T1000 (cell line): ENCODE measurements at places on chromosomes 7 and 10.

GRCh38 chr10:124693396-124693795, 50.8 kb downstream of the FAM53B start:
- no peak for DNase-seq

DNA sequence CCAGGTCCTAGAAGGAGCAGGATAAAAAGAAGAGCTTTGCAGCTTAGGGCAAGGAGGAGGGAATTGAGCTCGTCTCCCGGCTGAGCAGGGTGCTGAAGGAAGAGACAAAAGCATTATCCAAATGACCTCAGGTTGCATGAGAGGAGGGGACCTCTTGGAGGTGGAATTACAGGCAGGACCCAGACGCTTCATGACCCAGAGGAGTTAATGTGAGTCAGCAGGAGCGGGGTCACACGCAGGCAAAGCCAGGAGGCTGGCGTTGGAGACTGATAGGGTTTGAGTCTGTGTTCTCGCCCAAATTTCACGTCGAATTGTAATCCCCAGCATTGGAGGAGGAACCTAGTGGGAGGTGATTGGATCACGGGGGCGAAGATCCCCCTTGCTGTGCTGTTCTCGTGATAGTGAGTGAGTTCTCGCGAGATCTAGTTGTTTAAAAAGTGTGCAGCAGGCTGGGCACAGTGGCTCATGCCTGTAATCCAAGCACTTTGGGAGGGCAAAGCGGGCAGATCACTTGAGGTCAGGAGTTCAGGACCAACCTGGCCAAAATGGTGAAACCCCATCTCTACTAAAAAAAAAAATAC, 63.7 kb upstream of the AUTS2 start:
- DNase-seq = no peak

GRCh38 chr10:23479798-23480473, 41.1 kb downstream of the OTUD1 start:
- DNase-seq = no peak

GRCh38 chr10:46037107-46037825, 6.8 kb upstream of the NCOA4 start:
- no peak for DNase-seq

DNA sequence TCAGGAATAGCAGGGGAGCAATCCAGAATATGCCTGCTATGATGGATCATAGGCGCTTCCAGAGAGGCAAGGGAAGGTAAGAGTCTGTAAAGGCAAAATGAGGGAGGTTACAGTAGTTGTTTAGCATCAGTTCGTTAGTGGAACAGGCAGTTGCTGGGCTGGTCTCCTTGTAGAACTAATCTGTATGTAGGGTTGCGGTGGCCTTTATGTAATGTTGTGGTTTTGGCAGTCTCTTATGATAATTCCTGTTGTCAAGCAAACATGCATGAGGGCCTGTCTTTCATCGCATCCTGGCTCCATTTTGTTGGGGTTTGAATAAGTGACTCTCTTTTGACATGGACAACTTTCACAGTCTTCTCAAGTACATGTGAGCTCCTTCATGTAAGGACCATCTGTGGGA, 427.8 kb upstream of the LRGUK start:
- no peak for DNase-seq

- no peak for DNase-seq
Measured at GRCh38 chr10:11958956-11959355, 83.7 kb downstream of the UPF2 start.

- DNase-seq = no peak
Measured at GRCh38 chr10:12262278-12262981, 66.4 kb downstream of the CDC123 start.

DNA sequence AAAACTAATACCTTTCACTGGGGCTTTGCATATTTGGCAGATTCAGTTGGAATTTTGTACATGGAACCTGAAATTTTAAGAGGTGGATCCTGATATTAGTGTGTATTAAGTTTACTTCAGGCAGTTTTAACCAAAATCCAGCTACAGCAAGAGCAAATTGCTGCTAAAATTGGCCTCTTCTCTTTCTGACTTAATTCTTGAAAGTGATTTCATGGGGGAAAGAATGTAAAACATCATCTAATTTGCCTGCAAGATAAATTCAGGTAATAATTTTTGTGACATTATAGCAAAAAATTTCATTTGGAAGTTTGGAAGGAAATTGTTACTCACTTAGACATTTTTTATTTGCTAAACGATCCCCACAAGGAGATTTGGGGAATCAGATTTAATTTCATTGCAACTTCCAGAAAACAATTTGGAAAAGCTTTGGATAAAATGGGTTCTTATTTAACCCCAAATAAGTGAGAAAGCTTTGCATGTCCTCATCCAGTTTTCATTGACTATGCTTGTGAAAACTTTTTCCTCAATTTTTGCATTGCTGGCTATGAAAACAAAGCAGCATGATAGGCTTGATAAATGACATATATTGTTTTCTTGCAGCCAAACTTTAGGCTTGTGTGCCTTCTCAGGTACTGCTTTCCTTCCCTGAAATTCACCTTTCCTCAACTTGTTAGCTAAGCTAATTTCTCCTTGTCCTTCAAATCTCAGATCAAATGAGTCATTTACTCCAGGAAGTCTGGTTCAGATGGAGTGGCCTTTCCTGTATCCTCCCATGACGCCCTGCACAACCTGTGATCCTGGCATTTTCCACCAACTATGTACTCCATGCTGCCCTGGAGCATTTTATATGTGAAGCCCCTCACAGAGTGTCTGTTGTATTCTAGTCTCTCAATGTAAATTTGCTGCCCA, 27.4 kb upstream of the ZNF438 start:
- DNase-seq = no peak
